H9 (cell line): ENCODE measurements at places on chromosomes 6 and 20. TPM values are rescaled to one million over a fixed set of nuclear protein-coding genes. Genes with fewer than 3 reads are reported as not detected.

GRCh38 chr6:81031416-81031815, 721.1 kb downstream of the TENT5A start:
- H3K36me3 ChIP-seq: 0 out of 2 replicates have a peak, but pooled peaks cover under 1% of the 10 kb centered on the region
- H3K27ac ChIP-seq: no peak overlapping the region
- H3K4me1 ChIP-seq: no peaks in the 10 kb centered on the region
- no peak for DNase-seq
- no peaks in the 10 kb centered on the region for H3K27me3 ChIP-seq

- no peak overlapping the region for H3K4me3 ChIP-seq
- no peaks in the 10 kb centered on the region for H3K27me3 ChIP-seq
- no peak overlapping the region for H3K27ac ChIP-seq
- peak; percentile 78 for DNase-seq
These were observed 166.9 kb upstream of the MCHR2 start for GRCh38 chr6:100160930-100161329.

DNA sequence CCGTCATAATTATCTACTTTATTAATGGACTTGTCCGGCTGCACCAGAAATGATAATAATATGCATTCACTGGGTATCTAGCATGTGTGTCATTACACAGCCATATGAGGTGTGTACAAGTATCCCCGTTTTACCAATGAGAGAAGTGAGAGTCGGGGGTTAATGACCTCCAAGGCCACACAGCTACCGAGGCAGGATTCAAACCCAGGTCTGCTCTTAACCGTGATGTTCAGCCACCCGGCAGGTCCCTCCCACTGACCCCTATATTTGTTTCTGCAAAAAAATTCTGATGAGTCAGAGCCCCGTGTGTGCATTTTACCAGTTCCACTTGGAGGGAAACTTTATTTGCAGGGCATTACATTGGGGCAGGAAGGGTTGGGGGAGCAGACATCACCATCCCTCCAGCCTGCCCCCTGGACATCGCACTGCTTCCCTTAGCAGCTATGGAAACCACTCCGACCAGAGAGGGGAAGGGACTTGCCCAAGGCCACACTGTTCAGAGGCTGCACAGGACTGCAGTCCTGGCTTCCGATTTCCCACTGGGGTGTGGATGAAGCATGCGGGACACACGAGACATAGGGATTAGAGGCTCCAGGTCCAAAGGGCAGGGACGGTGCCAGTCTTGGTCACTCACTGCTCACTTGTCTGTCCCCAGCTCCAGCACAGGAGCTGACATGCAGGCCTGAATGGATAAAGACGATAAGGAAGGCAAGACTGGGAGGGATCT, 10.1 kb upstream of the SRC start:
- no peaks in the 10 kb centered on the region for H3K4me1 ChIP-seq
- H3K27ac ChIP-seq: no peak overlapping the region
- no peaks in the 10 kb centered on the region for H3K36me3 ChIP-seq
- no peak for DNase-seq

- H3K4me1 ChIP-seq: no peaks in the 10 kb centered on the region
- no peaks in the 10 kb centered on the region for H3K27me3 ChIP-seq
- H3K4me3 ChIP-seq: no peak overlapping the region
- no peaks in the 10 kb centered on the region for H3K36me3 ChIP-seq
These were observed 161.6 kb upstream of the TNFAIP3 start for GRCh38 chr6:137705160-137706082.

- DNase-seq: no peak
- H3K27ac ChIP-seq: no peak overlapping the region
- H3K36me3 ChIP-seq: peaks cover 70% of the 10 kb centered on the region
- no peaks in the 10 kb centered on the region for H3K27me3 ChIP-seq
- H3K4me1 ChIP-seq: no peaks in the 10 kb centered on the region
These were observed 40.7 kb upstream of the MROH8 start for GRCh38 chr20:37219751-37220668.

DNA sequence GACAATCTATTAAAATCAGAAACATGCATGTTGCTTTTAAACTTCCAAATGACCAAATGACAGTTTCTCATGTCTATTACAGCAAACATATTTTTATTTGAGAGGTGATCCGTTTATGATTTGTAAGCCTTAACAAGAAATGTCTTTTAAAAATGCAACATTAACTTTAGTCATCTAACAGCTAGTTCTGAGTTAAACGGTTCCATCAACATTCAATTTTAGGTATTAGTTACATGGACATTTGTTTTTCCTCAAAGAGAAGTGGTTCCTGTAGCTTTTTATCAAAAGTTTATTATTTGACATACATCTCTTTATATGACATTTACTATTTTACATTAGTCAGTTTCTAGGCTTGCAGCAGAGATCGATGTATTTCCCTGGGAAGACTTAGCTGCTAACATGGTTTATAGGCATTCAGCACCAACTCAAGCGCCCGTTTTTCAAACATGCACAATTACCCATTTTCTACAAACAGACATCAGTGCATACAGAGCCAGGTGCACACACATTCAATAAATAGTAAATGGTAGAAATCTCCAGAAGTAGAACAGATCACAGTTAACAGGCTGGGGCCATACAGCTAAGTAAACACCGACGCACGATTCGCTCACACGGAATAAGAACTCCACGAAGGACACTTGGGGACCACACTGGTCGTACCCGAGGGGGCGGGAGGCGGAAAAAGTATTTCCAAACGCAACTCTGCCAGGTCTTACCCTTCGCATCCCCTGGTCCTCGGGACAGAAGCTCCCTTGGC, 882 bp downstream of the CNR1 start:
- no peaks in the 10 kb centered on the region for H3K36me3 ChIP-seq
- H3K4me1 ChIP-seq: no peaks in the 10 kb centered on the region
- H3K4me3 ChIP-seq: peak overlapping the region; percentile 71
- DNase-seq: no peak
- H3K27me3 ChIP-seq: peaks cover 23% of the 10 kb centered on the region

GRCh38 chr20:3405696-3406358, 1.6 kb downstream of the DNAAF9 start:
- no peaks in the 10 kb centered on the region for H3K27me3 ChIP-seq
- no peak for DNase-seq
- H3K27ac ChIP-seq: no peak overlapping the region
- no peaks in the 10 kb centered on the region for H3K4me1 ChIP-seq

GRCh38 chr6:33702345-33702977, 9.0 kb downstream of the UQCC2 start:
- H3K27me3 ChIP-seq: no peaks in the 10 kb centered on the region
- H3K27ac ChIP-seq: no peak overlapping the region
- peaks cover 6% of the 10 kb centered on the region; the same call in 2 of the 3 replicates for H3K36me3 ChIP-seq
- H3K4me1 ChIP-seq: 0 out of 2 replicates have a peak, but pooled peaks cover 3% of the 10 kb centered on the region
- H3K4me3 ChIP-seq: no peak overlapping the region

- H3K4me1 ChIP-seq: peaks cover 5% of the 10 kb centered on the region; the same call in 1 of the 2 replicates
- peaks cover 24% of the 10 kb centered on the region for H3K36me3 ChIP-seq
- H3K4me3 ChIP-seq: no peak overlapping the region
- H3K27ac ChIP-seq: no peak overlapping the region
These were observed 28.4 kb downstream of the VAPB start for GRCh38 chr20:58417438-58417837.

GRCh38 chr20:58547623-58548475, 32.6 kb upstream of the APCDD1L start:
- peak; percentile 8 for DNase-seq
- H3K4me3 ChIP-seq: no peak overlapping the region

DNA sequence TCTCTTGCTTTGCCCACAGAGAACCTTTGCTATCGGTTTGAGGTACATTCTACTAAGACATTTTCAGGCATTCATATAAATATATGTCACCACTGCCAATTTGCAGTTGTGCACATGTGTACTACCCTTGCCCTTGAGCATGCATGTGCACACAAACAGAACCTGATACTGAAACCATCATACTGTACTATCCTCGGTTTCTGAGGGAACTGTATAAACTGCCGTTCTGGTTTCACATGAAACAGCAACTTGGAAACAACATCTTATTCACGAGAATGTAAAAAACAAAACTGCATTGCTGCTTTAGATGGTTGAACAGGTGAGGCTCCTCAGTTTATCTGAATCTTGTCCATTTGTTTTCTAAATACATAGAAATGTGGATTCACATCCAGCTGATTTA, 151.2 kb upstream of the TMEM170B start:
- H3K27ac ChIP-seq: no peak overlapping the region
- no peaks in the 10 kb centered on the region for H3K27me3 ChIP-seq
- 0 out of 2 replicates have a peak, but pooled peaks cover 3% of the 10 kb centered on the region for H3K4me1 ChIP-seq
- no peak for DNase-seq

DNA sequence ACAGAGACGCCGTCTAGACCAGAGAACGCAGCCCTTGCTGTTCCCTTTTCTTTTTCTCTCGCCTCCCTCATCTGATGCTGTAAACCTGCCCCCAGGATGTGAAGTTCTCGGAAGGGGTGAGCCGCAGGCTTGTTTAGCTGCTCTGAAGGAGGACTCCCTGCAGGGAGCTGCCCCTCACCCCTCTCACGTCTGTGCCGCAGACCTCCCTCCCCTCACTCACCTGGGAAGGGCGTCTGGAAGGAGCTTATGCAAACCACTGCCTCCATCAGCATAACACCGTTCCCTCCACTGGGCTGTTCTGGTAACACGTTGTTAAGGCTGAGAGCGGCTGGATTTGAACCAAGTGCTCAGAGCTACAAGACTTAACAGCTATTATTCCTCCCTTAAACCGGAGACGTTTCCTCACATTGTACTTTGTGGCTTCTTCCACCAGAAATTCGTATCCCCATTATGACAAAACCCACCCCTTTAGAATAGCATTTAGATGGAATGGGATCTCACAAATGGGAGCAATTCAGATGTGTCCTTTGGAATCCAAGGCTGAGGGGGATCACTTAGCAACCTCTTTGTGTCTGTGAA, 99.8 kb downstream of the SMOC2 start:
- DNase-seq: peak; percentile 83
- peak overlapping the region; percentile 52; the same call in 1 of the 3 replicates for H3K4me3 ChIP-seq
- H3K27me3 ChIP-seq: no peaks in the 10 kb centered on the region
- H3K36me3 ChIP-seq: no peaks in the 10 kb centered on the region
- H3K27ac ChIP-seq: no peak overlapping the region

GRCh38 chr20:62475772-62476055, at the start of gene GATA5:
Gene GATA5 (minus strand): TSS chr20:62475995. CDS start chr20:62475521, 474 bp downstream.
- H3K4me1 ChIP-seq: no peaks in the 10 kb centered on the region
- H3K27me3 ChIP-seq: peaks cover 50% of the 10 kb centered on the region
- H3K4me3 ChIP-seq: peak within 1 kb of the TSS; percentile 78
- DNase-seq: no peak
- no peaks in the 10 kb centered on the region; the same call in 2 of the 3 replicates for H3K36me3 ChIP-seq

- no peaks in the 10 kb centered on the region for H3K4me1 ChIP-seq
- no peaks in the 10 kb centered on the region for H3K27me3 ChIP-seq
- DNase-seq: peak; percentile 45
- H3K4me3 ChIP-seq: no peak overlapping the region
- H3K27ac ChIP-seq: no peak overlapping the region
- no peaks in the 10 kb centered on the region for H3K36me3 ChIP-seq
These were observed 80.5 kb downstream of the PRSS35 start for GRCh38 chr6:83592770-83593394.

GRCh38 chr6:163718537-163718936, 304.0 kb downstream of the QKI start:
- H3K27me3 ChIP-seq: no peaks in the 10 kb centered on the region
- H3K4me1 ChIP-seq: no peaks in the 10 kb centered on the region
- DNase-seq: no peak
- H3K27ac ChIP-seq: no peak overlapping the region

GRCh38 chr6:6656287-6656686, 67.8 kb downstream of the LY86 start:
- peaks cover 3% of the 10 kb centered on the region; the same call in 1 of the 2 replicates for H3K27me3 ChIP-seq
- H3K4me1 ChIP-seq: no peaks in the 10 kb centered on the region
- no peak overlapping the region for H3K27ac ChIP-seq
- H3K36me3 ChIP-seq: no peaks in the 10 kb centered on the region
- no peak for DNase-seq

- H3K4me1 ChIP-seq: no peaks in the 10 kb centered on the region
- DNase-seq: no peak
- H3K27me3 ChIP-seq: no peaks in the 10 kb centered on the region
These were observed 12.2 kb downstream of the GTPBP2 start for GRCh38 chr6:43616725-43617472.

DNA sequence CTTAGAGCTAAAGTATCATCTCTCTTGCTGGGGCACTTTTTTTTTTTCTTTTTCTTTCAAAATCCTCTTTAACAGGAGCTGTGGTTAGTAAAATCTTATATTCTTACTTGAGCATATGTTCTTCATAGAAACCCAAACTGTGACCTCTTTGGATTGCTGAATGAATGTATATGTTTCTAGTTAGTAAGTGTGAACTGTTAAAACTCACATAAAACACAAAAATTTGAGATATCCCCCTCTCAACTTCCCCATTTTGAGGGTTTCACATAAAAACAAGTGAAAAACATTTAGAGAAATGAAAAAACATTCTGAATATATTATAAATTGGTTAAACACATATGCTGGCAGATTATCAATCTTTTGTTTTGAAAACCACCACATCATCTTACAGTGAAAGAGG, 78.1 kb downstream of the INSM1 start:
- H3K27me3 ChIP-seq: no peaks in the 10 kb centered on the region
- H3K4me1 ChIP-seq: peaks cover 7% of the 10 kb centered on the region; the same call in 1 of the 2 replicates
- DNase-seq: no peak
- no peaks in the 10 kb centered on the region for H3K36me3 ChIP-seq
- no peak overlapping the region for H3K4me3 ChIP-seq

DNA sequence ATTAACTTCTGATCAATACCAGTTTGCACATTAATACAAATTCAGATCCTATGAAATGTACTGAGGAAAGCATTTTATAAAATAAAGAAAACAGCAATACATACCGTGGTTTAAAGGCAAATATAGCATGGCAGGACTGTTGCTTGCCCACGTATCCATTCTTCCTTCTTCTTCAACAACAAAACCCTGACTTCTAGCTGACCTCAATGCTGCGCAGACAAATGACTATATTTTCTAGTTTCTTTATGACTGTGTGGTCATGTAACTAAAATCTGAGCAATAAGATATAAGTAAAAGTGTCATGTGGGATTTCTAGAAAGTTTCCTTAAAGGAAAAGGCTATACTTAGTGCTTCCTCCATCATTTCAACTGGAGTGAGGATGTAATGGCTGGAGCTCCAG, 85.0 kb downstream of the CDC40 start:
- H3K27me3 ChIP-seq: no peaks in the 10 kb centered on the region
- no peaks in the 10 kb centered on the region; the same call in 1 of the 2 replicates for H3K4me1 ChIP-seq
- H3K4me3 ChIP-seq: no peak overlapping the region
- no peak for DNase-seq

The C6orf52 gene
- 1.8 and 2.3 TPM in 2 replicates for total RNA-seq

The CDSN gene
- not detected in 2 replicates for total RNA-seq

The ZSWIM3 gene
- 8.0 and 8.2 TPM in 2 replicates for total RNA-seq

The RNF5 gene
- 116 and 126 TPM in 2 replicates for total RNA-seq

The DEFB114 gene
- total RNA-seq: not detected in 2 replicates

The RAB23 gene
- 18.1 and 18.6 TPM in 2 replicates for total RNA-seq
